Activated gamma-delta T cell treated with anti-CD3 and anti-CD28 coated beads, Interleukin-2, amount 50 U/mL, for 16 hours (primary cell): ENCODE measurements at places on chromosomes 12 and 14.

- DNase-seq, result no peak
These were observed 38.8 kb downstream of the MDM2 start for GRCh38 chr12:68846811-68847210.

DNA sequence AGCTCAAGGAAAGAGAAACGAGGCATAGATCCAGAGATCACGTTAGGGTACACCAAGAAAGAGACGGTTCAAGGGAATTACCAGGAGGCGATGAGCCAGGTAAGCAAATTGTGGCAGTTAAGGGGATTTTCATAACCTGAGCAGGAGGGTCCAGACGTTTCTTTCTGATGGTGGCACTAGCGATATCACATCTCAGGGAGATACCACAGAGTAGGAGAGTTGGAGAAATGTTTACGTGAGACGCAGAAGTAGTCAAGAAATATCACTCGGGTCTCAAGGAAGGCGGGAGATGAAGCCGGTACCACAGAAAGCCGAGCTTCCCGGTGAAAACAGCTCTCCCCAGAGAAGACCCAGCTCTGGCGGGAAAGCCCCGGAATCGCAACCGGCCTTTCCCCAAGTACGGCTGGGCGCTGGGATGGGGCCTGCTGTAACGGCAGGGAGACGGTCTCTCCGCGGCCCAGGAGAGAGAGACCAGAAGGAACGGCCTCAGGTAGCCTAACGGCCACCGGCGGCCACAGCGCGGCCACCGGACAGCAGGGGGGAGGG is 485 bp downstream of the SENP1 start:
- peak; percentile 3 for DNase-seq

- no peak for DNase-seq
These were observed 237.9 kb downstream of the IPO8 start for GRCh38 chr12:30457621-30458289.

DNA sequence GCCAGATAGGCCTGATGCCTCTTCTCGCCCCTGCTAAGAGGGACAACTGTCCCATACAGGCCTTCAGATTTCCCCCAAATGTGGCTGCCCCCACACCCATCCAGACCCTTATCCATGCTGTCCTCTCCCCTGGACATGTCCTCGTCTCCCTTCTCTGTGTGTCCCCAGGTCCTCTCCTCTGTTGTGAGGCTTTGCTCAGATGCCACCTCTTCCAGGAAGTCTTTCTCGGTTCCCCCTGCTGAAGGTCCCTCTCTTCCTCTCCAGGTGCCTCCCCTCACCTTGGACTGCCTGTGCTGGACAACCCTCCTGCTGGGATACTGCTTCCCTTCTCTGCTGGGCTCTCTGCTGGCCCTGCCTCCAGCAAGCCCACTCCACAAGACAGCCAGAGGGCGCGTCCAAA is 33.7 kb downstream of the BEGAIN start:
- no peak for DNase-seq

GRCh38 chr14:68112442-68112841 is 292.9 kb downstream of the RAD51B start:
- DNase-seq, result no peak

GRCh38 chr14:26443654-26444053 is 154.2 kb downstream of the NOVA1 start:
- DNase-seq, result no peak

DNA sequence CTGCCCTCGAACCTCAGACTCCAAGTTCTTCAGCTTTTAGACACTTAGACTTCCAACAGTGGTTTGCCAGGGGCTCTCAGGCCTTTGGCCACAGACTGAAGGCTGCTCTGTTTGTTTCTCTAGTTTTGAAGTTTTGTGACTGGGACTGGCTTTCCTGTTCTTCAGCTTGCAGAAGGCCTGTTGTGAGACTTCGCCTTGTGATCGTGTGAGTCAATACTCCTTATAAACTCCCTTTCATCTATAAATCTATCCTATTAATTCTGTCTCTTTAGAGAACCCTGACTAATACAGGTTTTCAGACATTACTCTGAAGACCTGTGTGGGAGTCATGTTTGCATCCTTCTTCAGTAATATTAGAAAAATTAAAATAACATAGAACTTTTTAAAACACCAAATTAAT is 289.1 kb downstream of the RMST start:
- no peak for DNase-seq

- DNase-seq, result no peak
These were observed 52.3 kb downstream of the FNTB start for GRCh38 chr14:65038966-65039365.

GRCh38 chr12:31965090-31965489 is 5.9 kb downstream of the RESF1 start:
- no peak for DNase-seq

DNA sequence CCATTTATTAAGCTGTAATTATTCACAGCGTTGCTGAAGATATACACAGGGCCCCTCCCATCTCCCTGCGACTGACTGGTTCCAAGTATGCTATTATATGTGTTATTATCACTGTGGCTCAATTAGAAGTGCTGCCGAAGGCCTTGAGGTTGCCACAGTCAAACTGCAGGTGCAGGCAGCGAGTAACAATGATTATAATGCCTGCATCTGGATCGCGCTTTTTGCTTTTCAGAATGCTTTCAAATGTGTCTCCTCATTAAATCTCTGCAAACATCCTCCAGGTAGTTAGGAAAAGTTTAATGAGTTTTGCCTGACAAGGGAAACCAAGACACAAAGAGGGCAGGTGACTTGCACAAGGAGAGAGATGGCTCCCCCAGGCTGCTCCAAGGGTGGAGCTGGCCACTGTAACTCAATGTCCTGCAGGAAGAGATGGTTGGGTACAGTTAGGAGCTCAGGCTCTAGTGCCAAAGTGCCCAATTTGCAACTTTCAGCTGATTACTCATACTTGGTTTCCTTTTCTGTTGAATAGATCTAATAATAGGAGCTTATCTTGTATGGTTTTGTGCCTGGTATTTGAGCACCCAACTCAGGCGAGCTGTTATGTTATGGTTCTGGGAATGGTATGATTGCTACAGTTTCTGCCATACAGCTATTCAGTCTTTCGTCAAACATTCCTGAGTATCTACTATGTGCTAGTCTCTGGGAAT is 1.7 kb upstream of the SYNE3 start:
- DNase-seq, result no peak

DNA sequence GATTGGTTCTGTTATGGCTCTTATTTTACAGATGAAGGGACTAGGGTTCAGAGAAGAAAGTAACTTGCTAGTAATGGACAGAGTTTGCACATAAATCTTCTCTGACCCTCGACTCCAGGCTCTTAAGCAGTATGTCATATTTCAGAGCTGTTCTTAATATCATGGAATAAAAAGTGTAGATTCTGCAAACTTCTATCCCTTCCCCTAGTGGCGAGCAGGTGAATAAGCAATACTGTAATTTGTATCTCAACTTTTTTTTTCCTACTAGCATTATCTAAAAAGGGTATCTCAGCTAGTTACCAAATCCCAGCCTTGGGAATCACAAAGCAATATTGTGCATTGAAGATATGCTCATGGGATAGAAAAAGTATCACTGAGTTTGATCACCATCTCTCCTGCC is 83.2 kb downstream of the ANO4 start:
- no peak for DNase-seq

- no peak for DNase-seq
These were observed 12.8 kb downstream of the NEK9 start for GRCh38 chr14:75113932-75114539.

DNA sequence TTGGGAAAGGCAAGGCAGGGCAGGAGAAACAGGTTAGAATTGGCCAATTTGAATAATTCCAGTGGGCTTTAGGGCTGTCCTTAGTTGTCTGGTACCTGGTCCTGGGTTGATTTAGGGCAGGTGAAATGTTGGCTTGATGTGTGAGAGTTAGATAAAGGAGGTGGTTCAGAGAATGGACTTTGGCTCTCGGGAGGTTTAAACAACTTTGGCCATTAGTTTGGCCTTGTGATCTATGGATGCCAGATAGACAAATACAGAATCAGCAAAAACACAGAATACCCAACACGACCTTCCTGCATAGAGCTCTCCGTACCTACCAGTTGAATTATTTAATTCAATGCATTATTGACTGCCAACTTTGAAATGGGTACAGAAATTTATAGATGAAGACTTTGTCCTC is 35.1 kb downstream of the SCN8A start:
- DNase-seq, result no peak

DNA sequence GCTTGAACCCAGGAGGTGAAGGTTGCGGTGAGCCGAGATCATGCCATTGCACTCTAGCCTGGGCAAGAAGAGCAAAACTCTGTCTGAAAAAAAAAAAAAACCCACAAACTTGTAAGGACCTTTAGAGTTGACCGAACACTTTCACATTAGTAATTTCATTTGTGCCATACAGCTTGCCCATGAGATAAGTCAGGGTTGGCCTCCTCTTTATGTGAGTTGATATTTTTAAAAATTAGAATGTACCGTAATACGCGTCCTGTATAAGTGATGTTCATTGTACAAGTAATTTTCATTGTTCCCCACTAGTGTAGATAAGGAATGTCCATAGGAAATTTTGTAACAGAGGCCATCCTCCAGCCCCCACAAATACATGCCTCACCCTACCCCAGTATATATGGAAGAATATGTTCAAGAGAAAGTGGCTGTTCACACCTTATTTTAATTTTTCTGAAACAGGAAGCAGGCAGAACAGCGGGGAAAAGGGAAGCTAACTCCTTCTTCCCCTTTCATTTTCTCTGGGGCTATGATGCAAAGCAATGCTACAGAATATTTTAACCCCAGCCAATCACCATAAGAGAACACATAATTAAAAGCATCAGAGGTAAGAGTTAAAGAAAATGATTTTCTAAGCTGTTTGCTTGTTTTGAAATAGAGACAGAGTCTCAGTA is 31.9 kb upstream of the HIF1A start:
- DNase-seq, result no peak

- DNase-seq, result no peak
These were observed 211.1 kb downstream of the SPTSSA start for GRCh38 chr14:34250959-34251358.

DNA sequence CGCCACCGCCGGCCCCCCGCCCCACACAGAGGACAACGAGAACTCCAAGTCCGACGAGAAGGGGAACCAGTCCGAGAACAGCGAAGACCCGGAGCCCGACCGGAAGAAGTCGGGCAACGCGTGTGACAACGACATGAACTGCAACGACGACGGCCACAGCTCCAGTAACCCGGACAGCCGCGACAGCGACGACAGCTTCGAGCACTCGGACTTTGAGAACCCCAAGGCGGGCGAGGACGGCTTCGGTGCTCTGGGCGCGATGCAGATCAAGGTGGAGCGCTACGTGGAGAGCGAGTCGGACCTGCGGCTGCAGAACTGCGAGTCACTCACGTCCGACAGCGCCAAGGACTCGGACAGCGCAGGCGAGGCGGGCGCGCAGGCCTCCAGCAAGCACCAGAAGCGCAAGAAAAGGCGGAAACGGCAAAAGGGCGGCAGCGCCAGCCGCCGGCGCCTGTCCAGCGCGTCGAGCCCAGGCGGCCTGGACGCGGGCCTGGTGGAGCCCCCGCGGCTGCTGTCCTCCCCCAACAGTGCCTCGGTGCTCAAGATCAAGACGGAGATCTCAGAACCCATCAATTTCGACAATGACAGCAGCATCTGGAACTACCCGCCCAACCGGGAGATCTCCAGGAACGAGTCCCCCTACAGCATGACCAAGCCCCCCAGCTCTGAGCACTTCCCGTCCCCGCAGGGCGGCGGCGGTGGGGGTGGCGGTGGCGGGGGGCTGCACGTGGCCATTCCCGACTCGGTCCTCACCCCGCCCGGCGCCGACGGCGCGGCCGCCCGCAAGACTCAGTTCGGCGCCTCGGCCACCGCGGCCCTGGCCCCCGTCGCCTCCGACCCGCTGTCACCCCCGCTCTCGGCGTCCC is 150.9 kb downstream of the EGLN3 start:
- DNase-seq, result no peak

GRCh38 chr12:78866518-78866917 is 1.9 kb downstream of the SYT1 start:
- DNase-seq, result no peak

DNA sequence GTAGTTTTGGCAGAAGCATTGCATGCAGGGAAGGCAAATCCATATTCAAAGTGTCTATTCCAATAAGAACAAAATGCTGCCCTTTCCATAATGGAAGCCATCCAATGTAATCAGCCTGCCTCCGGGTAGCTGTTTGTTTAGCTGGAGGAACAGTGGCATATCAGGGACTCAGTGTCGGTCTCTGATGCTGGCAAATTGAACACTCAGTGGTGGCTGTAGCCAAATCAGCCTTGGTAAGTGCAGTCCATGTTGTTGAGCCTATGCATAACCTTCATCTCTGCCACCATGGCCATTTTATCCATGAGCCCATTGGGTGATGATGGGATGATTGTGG is 147.8 kb upstream of the MAX start:
- DNase-seq, result no peak

DNA sequence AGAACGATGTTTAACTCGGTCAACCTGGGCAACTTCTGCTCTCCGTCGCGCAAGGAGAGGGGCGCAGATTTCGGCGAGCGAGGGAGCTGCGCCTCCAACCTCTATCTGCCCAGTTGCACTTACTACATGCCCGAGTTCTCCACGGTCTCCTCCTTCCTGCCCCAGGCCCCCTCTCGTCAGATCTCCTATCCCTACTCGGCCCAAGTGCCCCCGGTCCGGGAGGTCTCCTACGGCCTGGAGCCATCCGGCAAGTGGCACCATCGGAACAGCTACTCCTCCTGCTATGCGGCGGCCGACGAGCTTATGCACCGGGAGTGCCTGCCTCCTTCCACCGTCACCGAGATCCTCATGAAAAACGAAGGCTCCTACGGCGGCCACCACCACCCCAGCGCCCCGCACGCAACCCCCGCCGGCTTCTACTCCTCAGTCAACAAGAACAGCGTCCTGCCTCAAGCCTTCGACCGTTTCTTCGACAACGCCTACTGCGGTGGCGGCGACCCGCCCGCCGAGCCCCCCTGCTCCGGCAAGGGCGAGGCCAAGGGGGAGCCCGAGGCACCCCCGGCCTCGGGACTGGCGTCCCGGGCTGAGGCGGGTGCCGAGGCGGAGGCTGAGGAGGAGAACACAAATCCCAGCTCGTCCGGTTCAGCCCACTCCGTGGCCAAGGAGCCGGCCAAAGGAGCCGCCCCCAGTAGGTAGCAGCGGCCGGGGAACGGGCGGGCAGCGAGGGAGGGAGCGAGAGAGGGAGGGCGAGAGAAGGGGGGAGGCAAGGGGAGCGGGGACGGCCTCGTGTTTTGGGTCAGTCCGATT is 513 bp downstream of the HOXC11 start:
- no peak for DNase-seq
